Hippocampal formation (tissue), 2 donors: ENCODE measurements at places on chromosomes 16 and 17.

- DNase-seq, result no peak
Measured at GRCh38 chr17:43604549-43604948, 57.2 kb downstream of the MEOX1 start.

- DNase-seq, result no peak
Measured at GRCh38 chr16:59698346-59699020, 964.4 kb upstream of the GOT2 start.

- DNase-seq, result no peak
Measured at GRCh38 chr17:61462719-61463315, 10.6 kb downstream of the TBX4 start.

DNA sequence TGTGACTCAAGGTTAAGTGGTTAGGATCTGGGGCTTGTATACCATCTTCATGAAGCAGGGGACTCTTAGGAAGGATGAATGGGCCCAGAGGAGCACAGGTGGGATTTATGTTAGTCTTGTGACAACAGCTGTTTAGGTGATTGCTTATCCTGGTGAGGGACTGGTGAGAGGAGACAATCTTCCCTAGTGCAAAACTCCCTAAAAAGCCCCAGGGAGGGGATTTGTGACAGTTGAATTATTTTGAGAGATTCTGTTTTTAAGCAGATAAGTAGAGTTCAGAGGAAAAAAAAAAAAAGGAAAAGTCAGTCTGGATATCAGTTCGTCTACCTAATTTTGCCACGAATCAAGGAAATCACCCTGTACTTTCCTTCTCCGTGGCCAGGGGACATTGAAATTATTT is 35.1 kb upstream of the SEC14L1 start:
- no peak for DNase-seq

DNA sequence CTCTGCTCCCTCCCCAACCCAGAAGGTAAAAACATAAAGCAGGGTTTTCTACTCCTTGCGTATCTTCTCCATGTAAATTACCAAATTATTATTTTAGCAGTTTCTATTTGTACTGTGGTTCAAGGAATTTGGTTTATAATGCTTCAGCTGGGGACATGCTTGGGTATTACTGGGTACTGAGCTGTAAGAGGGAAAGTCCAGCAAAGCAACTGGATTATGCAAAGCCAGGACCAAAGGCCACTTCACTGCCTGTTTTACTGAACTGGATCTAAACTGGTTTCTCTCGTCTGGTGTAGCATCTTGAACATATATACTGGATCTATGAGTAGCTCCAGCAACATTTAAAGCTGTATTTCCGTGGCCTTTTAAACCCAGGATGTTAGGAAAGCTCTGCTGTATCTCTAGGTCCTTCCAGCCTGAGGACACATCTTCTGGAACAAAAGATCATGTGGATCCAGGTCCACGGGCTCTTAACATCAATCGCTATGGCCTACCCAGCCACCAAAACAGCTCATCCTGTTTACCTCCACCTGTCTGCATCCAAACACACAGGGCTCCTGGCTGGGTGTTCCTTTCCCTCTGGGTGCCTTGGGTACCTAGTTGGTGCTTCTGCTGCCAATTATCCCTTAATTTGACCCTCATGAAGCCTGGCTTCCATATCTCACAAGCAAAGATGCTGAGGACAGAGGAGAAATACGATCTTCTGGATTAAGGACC is 7.2 kb downstream of the PMP22 start:
- no peak for DNase-seq

DNA sequence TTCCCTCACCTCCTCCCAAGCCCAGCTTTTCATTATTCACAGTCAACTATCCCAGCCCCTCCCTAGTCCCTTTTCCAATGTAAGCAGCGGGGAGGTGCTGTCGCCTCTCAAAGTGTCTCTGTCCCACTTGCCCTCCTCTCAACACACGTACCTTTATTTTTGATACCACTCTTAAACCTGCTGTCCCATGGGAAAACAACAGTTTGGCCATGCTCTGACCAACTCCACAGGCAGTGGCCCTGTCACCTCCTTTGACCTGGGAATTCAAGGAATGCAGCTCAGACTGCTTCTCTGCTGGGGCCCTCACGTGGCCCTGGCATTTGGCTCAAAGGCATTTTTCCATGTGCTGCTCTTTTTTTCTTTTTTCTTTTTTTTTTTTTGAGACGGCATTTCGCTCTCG is 4.2 kb downstream of the LYRM9 start:
- no peak for DNase-seq

DNA sequence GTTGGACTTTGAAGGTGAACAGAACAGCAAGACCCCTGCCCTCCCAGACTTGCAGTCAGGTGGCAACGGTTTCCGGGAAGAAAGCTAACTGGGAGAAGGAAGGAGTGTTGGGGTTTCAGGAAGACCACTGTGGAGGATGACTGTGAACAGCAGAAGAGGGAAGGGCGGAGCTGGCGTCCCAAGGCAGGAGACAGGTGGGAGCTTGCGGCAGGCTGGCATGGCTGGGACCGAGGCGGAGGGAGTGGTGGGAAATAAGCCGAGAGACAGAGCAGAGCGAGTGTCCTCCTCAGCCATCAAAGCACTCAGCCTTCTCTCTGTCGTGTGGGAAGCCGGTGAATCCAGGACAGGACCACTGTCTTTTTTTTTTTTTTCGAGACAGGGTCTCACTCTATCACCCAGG is 108.5 kb upstream of the CACNG5 start:
- DNase-seq, result no peak

DNA sequence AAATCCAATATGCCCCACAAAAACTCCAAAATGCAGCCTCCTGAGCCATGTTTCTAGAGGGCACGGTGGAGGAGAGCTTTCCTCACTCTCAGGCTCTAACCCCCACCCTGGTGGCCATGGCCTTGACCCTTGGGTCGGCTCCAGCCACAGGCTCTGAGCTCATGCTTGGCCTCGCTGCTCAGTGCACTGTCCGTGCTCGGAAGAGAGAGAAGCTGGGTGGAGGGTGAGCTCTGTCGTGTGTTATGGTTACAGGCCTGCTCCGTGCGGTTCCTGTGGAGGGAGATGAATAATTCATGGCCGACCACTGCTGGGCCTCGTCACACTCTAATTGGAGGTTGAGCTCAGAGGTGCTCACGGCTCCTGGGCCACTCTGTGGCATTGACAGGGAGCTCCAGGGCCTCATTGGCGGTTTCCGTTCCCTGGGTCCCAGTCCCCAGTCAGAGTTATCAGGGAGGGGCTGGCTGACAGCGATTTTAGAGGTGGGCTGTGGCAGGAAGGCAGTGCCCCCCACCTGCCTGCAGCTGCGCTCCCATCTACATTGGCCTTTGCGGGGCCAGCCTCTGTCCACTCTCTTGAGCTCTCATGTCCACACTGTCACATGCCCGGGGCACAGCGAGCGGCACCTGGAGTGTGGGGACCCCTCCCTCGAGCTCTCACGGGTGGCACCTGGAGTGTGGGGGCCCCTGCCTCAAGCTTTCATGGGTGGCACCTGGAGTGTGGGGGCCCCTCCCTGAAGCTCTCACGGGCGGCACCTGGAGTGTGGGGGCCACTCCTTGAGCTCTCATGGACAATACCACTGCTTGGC is 24.9 kb downstream of the ACSF3 start:
- no peak for DNase-seq

DNA sequence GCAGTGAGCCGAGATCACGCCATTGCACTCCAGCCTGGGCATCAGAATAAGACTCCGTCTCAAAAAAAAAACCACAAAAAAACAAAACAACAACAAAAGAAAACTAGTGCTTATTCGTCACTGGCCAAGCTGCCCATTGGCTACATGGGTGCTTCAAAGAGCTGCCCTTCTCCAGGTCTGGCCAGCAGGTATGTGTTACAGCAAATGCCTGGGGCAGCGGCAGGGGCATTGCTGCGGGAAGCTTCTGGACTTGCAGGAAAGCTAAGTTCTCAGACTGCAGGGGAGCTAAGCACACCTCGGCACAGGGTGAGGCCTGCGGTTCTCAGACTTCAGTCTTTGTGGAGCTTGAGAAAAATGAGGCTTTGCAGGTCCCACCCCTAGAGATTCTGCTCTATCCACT is 4.1 kb upstream of the STH start:
- no peak for DNase-seq

DNA sequence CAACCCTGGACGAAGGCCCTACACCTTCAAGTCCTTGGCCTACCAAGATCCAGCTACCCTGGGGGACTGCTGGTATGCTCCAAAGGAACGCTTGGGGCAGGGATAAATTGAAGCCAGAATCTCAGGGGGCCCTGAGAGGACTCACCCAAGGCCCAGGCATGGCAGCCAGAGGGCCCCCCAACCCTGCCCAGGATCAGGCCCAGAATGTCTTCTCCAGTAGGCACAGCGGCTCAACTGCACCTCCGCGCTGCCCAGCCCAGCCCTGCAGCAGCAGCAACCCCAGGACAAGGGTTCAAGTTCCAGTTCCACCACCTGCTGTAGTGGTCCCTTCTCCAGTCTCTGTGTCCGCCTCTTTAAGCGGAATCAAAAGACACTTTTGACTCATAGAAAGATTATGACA is 2.2 kb downstream of the TFAP4 start:
- no peak for DNase-seq

DNA sequence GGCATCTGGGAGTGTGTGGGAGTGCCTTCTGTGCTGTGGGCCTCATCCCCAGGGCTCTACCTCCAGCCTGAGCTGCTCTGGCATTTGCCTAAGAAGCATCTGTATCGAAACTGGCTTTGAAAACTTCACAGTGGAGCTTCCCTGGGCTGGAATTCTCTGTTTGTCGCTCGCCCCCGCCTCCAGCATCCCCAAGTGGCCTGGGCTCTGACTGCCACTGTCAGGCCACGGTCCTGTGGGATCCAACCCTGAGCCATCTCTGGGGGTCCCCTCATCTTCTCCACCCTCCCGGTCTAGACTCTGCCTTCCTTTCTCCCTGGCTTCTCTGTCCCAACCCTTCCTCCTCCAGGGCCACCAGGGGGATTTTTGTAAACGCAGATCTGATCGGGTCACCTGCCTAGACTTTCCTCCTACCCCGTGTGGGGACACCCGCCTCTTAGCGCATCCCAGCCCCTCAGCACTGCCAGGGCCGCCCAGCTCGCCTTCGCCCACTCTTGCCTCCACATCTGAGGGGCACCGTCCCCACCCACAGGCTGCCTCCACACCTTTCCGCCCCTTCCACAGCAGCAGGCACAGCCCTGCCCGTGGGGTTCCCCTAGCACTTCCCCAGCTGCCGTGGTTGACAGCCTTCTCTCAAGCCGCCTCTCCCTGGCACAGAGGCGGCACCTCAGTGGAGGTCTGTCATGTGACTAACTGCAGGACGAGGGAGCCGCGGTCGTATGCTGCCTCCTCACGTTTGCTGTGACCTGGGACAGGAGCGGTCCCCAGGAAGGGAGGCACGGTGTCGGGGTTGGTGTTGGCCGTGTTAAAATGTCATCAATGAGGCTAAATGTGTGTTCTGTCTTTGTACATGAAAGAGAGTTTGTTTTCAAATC is 12.0 kb downstream of the TBC1D24 start:
- peak; percentile 33 for DNase-seq

GRCh38 chr17:66299711-66300110 is 2.7 kb upstream of the PRKCA start:
- DNase-seq, result no peak

GRCh38 chr16:83116274-83116892 is 489.6 kb downstream of the CDH13 start:
- DNase-seq, result no peak

DNA sequence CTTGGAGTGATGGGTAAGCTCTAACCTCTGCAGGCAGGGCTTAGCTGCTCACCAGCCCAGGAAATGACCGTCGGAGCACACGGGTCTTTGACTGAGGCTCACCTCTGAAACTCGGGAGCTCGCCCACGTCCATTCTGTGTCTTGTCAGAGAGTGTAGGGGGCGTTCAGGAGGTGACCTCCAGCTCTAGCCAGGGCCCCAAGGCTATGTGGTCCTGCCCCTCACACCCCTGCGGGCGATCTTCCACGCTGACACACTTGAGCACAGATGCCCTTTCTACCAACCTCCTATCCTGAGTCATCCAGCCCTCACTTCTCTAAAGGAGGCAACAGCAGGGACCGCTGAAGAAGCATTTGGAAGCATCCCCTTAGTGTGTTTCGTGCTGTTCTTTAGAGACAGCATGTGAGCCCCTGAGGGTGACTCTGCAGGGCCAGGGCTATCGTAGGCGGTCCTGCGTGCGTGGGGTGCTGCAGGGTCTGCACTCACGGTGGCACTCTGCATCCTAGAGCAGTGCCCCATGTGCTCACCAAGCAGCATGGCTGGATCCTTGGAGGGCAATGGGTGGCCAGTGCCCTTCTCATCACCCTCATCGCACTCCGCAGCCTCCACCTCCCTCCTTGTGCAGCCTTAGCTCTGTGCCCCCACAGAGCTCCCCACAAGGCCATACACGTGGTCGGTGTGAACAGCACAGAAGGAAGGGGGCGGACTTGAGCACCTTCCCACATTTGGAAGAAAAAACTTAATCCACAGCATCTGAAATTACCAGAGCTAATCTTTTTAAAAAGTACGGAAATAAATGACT is 33.8 kb downstream of the SLC47A1 start:
- no peak for DNase-seq

- DNase-seq, result no peak
Measured at GRCh38 chr17:45949755-45950320, 49.2 kb upstream of the STH start.

DNA sequence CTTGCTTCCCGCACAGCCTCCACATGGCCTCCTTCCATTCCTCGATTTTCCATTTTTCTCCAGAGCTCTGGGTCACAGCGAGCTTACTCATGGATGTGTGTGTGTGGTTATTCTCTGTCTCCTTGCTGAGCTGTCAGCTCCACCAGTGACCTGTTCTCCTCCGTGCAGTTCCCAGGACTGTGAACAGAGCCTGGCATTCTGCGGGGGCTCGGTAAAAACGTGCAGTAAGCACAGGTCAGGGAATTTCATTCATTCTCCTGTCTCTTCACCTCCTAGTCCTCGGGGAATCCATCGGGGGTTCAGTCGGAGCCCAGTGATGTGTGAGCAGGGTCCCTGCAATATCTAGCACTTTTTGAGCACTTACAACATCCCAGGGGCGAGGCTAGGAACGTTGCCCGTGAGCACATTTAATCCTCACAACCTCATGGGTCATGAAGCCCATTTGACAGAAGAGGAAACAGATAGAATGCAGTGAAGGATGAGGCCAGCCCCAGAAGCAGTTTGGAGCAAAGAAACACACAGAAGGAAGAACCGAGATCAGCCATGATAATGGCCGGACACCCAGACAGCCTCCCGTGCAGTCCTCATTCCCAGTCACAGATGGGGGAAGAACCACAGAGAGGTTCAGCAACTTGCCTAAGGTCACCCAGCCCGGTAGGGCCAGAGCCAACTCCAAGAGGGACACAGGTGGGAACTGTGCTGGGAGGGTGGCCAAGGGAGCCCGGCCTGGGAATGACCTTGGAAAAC is 183.2 kb upstream of the GSE1 start:
- DNase-seq, result no peak

GRCh38 chr16:21646721-21647561 is 5.5 kb downstream of the IGSF6 start:
- no peak for DNase-seq

DNA sequence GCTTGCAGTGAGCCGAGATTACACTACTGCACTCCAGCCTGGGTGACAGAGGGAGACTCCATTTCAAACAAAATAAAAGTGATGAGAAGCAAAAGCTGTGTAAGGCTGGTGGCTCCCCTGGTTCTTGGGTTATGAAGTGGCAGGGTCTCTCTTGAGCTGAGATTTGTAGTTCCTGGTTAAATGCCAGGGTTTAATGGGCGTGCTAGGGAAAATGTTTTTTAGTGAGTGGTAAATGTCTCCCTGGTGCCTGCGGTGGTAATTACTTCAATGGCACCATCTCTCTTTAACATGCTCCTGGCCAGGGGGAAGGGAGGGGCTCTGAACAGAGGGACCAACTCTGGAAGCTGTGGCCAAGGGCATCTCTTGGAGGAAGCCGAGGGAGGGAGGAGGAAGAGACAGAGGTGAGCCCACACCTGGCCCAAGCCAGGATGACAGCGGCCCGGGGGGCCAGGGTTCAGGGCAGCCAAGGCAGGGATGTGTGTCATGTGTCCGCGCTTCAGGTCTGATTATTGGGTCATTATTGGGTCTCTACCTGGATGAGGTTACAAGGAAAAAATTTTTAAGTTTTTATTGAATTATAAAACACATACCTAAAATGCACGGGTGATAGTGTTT is 17.8 kb upstream of the RPL38 start:
- DNase-seq, result no peak
